ENCODE measurements at places on chromosomes 11 and 22. TPM values are rescaled to one million over a fixed set of nuclear protein-coding genes. Genes with fewer than 3 reads are reported as not detected.
A peak's percentile ranks its signal among the peaks of the same experiment; 100 is the strongest.

DNA sequence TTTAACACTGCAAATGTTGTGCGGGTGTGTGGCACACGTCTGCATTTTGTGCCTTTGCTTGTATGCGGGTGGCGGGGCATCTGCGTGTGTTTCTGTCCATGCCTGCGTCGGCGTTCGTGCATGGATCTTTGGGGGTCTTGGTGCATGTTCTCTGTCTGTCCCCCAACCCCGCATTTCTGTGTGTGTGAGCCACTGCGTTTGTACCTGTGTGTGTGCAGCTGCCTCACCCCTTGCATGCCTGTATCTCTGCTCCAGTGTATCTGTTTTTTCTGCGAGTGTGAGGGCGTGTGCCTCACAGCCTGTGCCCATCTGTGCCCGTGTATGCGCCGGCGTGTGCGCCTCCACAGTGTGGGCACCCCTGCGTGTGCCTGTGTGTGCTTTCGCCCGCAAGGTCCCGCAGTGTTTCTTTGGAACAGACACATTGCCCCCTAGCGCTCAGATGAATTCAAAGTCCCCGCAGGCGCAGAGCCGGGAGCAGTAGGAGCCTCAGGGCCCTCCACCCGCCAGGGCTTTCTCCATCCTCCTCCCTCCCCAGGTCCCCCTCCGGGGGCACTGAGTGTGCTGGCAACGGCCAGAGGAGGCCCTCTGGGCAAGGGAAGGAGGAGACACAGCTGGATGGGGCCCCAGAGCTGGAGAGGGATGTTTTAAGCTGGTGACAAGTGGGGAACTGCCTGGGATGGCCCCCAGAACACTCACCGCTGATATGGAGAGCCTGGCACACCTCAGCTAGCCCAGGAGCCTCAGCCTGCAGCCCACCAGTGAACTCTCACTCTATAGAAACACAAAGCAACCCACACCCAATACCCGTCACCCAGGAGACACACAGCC lies 3.1 kb upstream of the MN1 start:
- DNase-seq: peak; percentile 86

DNA sequence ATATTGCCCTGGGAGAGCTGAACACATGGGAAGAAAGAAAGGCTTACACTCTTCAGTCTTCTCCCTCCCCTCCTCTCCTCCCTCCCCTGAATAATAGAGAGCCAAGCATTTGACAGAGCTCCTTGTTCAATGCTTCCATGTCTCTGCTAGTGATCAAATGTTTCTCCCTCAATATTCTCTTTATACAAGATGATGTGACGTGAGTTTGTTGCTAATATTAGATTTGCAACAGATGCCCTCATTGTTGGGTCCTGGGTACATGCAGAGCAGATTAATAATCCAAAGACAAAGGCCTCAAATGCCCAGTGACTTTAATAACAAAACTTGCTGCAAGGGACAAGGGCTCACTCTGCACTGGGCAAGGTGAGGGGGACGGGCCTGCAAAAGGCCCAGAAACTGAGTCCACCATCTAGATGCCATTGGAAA lies 7.1 kb upstream of the ENDOD1 start:
- DNase-seq: no peak

GRCh38 chr11:46477136-46477535 lies 85.6 kb upstream of the CHRM4 start:
- no peak for DNase-seq

DNA sequence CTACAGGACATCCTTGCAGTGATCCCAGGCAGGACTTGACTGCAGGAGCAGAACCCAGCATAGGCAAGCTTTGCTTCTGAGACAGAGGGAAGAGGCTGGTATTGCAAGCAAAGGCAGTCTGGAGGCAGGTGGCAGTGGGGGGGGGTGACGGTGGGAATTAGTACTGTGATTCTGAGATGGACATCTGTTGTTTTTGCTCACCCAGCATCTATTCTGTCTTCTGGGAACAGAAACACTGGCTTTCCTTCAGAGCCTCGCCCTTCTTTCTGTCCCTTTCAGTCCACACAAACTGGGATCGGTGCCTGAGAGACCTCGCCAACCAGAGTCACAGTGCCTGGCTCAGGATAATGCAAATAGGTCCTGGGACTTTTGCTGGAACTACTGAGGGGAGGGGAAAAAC lies 31.2 kb upstream of the RASL10A start:
- no peak for DNase-seq

DNA sequence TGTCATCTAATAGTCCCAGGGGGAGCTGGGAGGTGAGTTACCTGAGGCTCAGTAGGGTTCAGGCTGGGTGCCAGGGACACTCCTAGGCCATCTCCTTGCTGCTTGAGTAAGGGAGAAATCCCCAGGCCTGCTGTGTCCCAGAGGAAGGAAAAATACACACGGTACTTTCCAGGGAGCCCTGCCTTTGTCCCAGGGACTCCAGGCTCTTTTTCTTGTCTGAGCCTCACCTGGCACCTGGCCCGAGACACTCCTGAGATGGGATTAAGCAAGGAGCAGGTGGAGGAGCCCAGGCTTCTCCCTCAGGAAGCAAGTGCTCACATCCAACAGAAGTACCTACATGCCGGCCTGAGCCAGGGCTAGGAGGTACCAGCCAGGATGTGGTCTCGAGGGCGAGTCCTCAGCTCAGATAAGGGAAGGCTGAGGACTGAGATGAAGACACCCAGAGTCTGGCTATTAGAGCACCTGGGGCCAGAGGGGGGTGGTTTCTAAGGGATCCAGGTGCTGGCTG lies 899 bp upstream of the KLHDC7B start:
- peak; percentile 18 for DNase-seq

- no peak for DNase-seq
Measured at GRCh38 chr22:22818861-22819855, 68.5 kb upstream of the IGLL5 start.

- no peak for DNase-seq
Measured at GRCh38 chr11:22510741-22511140, 114.9 kb downstream of the FANCF start.

GRCh38 chr22:36734171-36735058 lies 30.9 kb upstream of the CACNG2 start:
- no peak for DNase-seq

GRCh38 chr11:111521135-111521534 lies 6.6 kb downstream of the HOATZ start:
- DNase-seq: no peak

- no peak for DNase-seq
Measured at GRCh38 chr22:43542681-43543521, 131.1 kb downstream of the MPPED1 start.

The NPTXR gene
- polyA plus RNA-seq: 3.3 TPM

The CABP7 gene
- polyA plus RNA-seq: 0.16 TPM

The APOA4 gene
- polyA plus RNA-seq: 548 TPM

The CDON gene
- polyA plus RNA-seq: 25.0 TPM
